D341Med (cell line): ENCODE measurements at places on chromosomes 11 and 22.
A peak's percentile ranks its signal among the peaks of the same experiment; 100 is the strongest.

DNA sequence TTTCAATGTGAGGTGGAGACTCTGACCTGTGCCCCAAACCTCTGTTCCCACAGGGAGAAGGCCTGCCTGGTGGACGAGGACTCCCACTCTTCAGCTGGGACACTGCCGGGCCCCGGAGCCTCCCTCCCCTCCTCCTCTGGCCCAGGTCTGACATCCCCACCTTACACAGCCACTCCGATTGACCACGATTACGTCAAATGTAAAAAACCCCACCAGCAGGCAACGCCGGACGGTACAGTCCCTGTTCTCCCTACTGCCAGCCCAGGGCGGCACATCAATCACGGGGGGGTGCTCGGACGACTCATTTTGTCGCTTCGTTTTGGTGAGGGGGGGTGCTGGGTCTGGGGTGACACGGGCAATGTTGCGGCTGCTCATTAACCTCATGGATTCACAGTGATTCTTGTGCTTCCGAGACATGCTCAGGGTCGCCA is 83.3 kb upstream of the SUSD2 start:
- no peak for DNase-seq

GRCh38 chr22:48424201-48424627 is 1403.5 kb downstream of the BRD1 start:
- DNase-seq: no peak

DNA sequence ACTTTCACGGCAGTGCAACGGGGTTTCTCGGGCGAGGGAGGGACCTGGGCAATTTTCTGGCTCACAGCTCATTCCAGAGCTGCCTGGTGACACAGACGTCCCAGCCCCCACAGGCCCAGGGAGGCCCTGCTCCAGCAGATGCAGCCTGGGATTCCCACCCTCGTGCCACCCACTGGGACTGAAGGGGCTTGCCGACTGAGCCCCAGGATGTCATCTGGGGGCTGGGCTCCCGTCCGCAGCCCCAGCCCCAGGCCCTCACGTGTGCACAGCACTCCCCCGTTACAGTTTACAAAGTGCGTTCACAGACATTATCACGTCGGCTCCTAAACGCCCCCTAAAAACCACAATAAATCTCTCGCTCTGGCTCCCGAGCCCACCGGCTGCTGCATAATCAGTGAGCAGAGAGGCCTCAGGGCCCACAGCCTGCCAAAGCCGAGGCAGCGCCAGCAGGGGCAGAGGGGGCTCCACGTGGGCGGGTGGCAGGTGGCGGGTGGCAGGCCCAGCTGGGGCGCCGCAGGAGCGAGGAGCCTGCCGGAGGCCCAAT is 76.9 kb upstream of the TCF20 start:
- no peak for DNase-seq

GRCh38 chr11:10793470-10794255 is 15.1 kb downstream of the EIF4G2 start:
- no peak for DNase-seq

DNA sequence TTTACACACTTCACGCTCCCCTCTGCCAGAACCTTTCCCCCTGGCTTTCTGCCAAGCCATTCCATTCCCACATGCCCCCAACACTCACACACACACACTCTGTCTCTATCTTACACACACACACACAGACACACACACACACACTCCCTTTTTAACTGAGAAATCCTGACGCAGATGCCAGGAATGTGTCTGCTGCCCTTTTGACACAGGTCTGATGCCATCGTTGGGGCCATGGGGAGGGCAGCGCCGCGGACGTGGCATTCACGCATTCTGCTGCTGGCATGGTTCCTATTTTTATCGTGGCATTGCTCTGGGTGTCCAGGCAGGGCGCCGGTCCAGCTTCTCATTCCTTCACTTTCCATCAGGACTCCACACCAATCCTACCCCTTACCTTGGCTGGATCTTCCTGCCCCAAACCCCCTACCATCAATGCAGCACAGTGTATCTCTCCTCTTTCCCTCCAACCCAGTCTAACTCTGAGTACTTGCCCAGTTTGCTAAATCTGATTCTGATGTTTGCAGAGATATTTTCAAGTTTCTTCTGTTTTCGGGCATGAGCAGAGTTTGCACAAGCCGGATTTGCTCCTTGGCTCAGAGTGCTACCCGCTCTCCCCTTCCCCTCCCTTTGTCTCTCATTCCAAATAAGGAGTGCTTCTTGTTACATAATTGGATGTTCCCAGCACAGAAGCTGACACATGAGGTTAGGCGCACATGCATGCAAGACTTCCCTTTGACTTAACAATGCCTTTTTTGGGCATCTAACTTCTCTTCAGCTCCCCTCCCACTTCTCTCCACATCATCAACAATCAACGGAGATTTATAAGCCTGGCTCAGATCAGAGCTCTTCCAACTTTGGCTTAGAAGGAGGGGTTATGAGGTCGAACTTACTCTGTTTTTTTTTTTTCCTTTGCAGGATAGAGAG is 18.8 kb downstream of the SNX19 start:
- peak; percentile 33 for DNase-seq

GRCh38 chr22:28771195-28771791 is 1.2 kb upstream of the CCDC117 start:
- DNase-seq: no peak

- no peak for DNase-seq
These were observed 63.8 kb downstream of the ST14 start for GRCh38 chr11:130223291-130223971.

DNA sequence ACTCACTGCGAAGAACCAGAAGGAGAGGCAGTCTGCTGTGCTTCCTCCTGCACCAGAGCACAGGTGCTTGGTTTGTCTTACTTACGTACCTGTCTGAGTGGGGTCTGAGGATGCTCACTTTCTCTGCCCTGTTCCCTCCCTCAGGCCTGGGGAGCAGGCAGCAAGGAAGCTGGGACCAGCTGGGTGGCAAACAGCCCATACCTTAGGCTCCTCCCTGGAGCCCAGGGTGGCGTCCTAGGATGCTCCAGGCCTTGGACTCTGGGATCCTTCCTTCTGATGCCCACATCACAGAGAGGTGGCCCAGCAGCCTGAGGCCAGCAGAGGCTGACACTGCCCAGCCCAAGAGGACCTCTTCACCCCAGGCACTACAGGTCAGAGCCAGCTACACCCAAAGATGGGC is 593.2 kb downstream of the BRD1 start:
- peak; percentile 8 for DNase-seq

DNA sequence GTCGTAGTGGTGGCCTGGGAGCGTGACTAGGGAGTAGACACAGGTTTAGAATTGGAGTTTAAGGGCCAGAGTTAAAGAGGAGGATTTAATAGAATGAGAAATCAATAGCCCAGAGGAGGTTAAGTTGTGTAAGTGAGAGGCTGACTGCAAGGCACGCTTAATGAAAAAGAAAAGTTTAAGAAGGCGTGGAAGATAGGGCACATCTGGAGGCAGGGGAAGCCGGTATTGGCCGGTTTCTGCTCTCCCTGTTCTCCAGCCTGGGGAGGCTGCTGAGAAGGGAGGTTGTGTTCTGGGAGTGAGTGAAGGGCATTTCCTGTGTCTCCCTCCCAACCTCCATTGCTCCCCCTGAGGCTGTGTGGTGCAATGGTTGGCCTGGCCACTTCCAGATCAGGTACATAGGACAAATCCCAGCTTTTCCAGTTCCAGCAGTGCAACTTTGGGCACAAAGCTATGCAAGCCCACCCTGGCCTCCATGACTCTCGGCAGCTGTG is 6.3 kb downstream of the GRIK4 start:
- DNase-seq: peak; percentile 6

DNA sequence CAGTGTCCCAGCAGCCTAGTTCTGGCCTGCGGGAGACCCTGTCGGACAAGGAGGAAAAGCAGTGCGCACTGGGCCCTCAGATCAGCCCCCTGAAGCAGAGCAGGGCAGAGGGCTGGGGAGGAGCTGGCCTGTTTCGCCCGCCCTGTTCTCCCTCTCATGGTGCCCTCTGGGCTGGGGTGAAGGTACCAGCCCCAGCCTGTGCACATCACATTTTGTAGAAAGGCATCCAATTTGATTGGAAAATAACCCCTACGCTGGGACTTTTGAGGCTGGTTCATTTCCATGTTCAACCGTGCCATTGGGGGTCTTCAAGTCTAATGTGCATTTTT is 832 bp upstream of the NAP1L4 start:
- DNase-seq: no peak

DNA sequence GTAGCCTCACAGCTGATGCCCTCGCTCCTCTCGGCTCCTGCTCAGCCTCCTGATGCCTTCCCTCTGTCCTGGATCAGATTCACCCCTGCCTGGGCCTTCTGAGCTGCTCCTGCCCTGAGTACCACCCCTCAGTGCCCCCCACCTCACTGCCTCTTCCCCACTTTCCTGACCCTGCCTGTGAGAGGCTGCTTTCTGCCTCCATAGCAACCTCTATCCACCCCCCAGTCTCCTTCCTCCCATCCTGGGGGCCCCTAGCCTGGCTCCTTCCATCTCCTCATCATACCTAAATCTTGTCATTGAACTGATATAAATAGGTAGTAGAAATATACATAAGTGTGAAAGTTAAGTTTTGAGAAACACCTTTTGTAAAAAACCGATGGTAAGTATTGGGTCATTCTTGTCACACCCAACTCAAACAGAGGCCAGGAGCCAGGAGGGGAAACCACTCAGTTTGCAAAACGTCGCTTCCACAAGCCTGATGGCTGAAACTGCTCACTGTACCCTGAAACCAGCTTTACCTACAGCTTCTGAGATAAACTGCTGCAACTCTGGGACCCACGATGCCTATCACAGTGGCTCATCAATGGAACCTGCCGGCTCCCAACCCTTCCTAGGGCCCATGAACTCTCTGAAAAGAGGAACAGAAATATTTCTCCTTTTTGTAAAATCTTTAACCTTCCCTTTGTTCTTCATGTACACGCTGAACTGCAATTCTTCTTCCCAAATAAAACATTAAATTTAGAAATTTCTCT is 4.8 kb upstream of the APOBEC3H start:
- peak; percentile 15 for DNase-seq

- no peak for DNase-seq
These were observed 3.1 kb downstream of the TAF10 start for GRCh38 chr11:6608726-6609501.

DNA sequence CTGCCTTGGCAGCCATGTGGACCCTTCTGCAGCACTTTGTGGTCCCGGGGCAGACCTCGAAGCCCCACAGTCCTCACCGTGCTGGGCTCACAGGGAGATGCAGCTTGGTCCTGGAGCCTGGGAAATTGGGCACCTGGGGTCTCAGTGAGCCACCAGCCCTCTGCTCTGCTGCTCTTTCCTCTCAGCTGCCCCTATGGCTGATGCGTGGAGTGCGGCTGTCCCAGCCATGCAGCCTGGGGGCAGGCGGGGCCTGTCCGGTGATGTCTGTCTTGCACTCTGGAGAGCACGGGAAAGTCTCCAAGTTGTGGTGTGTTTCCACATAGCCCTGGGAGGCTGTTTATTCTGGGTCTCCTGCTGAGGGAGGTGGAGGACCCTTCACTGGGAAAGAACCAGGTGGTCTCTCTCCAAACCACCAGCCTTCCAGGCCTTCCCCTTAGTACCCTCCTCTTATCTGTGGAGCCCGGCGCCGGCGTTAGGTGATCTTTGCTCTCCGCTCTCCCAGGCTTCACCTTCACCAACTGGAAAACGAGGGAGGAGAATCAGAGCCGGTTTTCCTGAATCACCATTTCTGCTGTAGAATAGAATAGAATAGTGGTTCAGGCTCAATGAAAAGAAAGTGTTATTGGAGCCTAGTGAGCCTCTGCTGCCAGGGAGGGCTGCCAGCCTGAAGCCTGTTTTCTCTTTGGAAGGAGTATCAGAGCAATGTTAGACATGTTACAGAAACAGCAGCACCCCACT is 41.2 kb upstream of the GRAMD4 start:
- no peak for DNase-seq

- no peak for DNase-seq
These were observed 3.2 kb upstream of the PATE3 start for GRCh38 chr11:125784678-125785077.

DNA sequence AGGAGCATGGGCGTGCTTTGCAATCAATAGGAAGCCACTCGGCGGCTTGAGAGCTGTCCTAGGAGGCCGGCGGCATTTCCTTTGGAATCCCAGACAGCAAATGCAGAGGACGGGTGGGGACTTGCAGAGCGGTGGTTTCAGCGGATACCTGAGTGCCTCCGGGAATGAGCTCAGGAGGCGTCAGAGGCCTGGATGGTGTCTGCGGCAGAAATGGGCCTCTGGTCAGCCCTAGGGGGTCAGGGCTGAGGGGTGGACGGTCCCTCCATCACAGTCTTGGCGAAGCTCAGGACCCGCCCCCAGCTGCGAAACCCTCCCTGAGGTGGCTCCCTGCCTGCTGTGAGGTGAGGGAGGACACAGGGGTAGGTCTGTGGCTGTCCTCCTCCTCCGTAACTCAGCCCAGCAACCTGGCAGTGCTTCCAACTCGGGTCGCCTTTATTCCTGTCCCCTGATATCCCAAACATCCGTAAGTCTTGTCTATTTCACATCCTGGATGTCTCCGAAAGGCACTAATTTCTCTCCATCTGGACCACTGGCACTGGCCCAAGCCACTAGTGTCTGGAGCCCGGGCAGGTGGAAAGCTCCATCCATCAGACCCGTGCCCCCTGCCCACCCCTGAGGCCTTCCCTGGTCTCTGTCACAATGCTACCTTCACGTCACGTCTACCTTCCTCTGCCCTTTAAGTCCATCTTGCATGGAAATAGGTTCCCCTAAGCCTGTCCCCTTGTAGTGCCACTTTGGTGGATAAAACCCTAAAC is 686.6 kb downstream of the BRD1 start:
- no peak for DNase-seq

GRCh38 chr11:75735181-75735845 is 17.7 kb downstream of the MOGAT2 start:
- DNase-seq: no peak

GRCh38 chr11:64233913-64234586 is at the start of gene VEGFB:
Gene VEGFB, plus strand, starts transcription at chr11:64234584. Its CDS starts 250 bp downstream, at chr11:64234834.
- peak; percentile 85 for DNase-seq

GRCh38 chr11:61080526-61080925 is 21.8 kb upstream of the CD5 start:
- no peak for DNase-seq

- no peak for DNase-seq
These were observed 5.4 kb downstream of the PDE2A start for GRCh38 chr11:72668629-72669347.

DNA sequence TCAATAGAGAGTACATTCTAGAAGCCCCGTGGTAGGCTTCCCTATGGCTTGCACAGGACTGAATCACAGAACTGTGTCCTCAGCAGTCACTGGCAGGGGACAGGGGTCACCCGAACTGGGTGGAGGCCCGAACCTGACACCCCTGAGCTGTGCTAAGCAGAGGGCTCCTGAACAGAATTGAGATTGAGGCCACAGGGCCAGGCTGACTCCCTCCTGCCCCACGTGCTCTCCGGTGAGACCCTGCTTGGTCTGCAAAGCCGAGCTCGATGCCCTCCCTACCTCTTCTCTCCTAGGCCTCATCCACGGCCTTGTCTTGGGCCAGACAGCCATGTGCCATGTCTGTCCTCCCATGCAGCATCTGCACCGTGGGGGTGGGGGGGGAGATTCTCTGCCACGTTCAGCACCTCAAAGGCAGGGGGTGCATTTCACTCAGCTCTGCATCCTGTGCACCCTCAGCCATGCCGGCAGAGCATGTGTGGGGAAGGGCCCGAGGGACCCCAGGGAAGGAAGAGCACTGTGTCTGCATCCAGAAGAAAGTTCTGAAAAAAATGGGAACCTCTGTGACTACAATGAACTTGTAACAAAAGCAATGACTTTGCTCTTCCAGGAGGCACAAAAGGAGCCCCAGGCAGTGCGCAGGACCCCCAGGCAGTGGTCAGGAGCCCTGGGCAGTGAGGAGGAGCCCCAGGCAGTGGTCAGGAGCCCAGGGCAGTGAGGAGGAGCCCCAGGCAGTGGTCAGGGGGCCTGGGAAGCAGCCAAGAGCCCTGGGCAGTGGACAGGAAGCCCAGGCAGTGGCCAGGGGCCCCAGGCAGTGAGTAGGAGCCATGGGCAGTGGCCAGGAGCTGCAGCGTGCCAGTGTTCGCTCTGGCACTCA is 76.7 kb upstream of the SEPTIN5 start:
- no peak for DNase-seq
